Progenitor cell of endocrine pancreas (in vitro differentiated cells): ENCODE measurements at places on chromosomes 5 and 9. TPM values are rescaled to one million over a fixed set of nuclear protein-coding genes. Genes with fewer than 3 reads are reported as not detected.

DNA sequence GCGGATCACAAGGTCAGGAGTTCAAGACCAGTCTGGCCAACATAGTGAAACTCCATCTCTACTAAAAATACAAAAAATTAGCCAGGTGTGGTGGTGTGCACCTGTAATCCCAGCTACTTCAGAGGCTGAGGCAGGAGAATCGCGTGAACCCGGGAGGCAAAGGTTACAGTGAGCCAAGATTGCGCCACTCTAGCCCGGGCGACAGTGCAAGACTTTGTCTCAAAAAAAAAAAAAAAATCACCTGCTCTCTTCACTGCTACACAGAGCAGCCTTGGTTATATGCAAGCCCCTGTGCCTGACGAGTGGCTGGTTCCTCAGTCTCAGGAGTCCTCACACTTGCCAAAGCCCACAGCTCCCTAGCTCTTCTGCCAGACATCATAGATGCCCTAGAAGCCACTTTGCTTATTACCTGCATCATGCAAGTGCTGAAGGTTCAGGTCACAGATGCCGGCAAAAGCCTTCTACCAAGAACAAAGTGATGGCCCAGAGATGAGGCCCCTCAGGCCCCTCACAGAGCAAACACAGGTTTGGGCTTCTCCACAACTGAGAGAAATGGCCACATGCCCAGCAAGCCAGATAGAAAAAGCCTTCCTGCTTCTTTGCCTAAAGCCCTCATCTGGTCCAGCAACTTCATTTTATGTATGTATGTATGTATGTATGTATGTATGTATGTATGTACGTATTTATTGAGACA lies 176.4 kb downstream of the AUH start:
- H3K27me3 ChIP-seq, result no peaks in the 10 kb centered on the region
- H3K4me1 ChIP-seq, result no peaks in the 10 kb centered on the region
- no peak overlapping the region for H3K27ac ChIP-seq
- H3K4me3 ChIP-seq, result no peak overlapping the region
- H3K36me3 ChIP-seq, result no peaks in the 10 kb centered on the region

- DNase-seq, result no peak
- H3K4me3 ChIP-seq, result no peak overlapping the region
- peaks cover 76% of the 10 kb centered on the region for H3K27me3 ChIP-seq
- H3K36me3 ChIP-seq, result no peaks in the 10 kb centered on the region
These were observed 54.8 kb downstream of the SV2C start for GRCh38 chr5:76137887-76138542.

DNA sequence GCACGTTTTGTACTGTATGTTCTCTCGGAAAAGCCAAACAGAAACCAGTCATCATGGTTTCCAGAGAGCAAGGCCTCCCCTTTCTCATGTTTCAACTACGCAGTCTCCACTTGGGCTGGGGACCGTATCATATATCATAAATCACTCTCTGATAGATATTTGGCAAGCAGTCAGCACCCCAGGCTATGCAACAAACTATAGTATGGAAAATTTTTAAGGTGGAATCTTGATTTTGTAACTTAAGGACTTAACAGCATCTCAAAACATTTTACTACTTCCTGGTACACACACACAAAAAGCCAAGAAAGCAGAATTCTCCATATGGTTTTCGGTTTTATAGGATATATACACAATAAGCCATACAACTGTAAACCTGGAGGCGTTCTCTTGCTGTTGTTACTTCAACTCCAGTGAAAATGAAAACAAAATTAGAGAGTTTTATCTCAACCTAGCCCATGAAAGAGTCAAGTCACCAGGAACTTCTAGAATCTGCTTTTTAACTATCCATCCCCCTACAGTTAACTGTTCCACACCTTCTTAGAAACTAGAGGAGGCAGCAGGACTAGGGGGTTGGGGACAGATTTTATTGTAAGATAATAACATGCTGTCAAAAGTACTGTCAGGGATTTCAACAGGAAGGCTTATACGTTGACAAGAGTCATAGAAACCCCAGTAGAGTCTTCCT lies 283.4 kb downstream of the NFIB start:
- H3K36me3 ChIP-seq, result no peaks in the 10 kb centered on the region
- peaks cover 10% of the 10 kb centered on the region for H3K27me3 ChIP-seq
- H3K4me1 ChIP-seq, result peaks cover 3% of the 10 kb centered on the region
- H3K4me3 ChIP-seq, result no peak overlapping the region
- DNase-seq, result no peak

DNA sequence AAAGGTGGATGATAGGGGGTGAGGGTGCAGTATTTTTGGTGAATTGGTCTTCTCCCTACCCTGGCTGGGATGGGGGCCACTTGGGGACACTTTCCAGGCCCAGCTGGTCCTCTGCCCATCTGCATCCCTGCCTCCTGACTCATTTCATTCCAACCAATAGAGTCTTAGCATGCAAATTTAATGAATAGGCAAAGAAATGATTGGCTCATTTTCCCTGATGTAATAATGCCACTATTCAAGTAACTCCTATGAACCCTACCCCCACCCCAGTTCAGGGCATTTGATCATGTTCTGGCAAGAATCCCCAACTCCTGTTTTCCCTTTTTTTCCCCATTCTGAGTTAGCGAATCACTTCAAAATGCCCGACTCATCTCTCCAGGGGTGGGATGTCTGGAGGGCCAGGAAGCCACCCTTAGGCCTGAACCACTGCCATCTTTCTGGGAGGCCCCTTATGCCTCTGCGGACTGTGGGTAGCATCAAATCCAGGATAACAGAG lies 56.7 kb downstream of the PCDH1 start:
- DNase-seq, result no peak
- H3K36me3 ChIP-seq, result no peaks in the 10 kb centered on the region
- H3K27ac ChIP-seq, result no peak overlapping the region
- peaks cover 21% of the 10 kb centered on the region for H3K27me3 ChIP-seq
- peaks cover 7% of the 10 kb centered on the region for H3K4me1 ChIP-seq
- no peak overlapping the region for H3K4me3 ChIP-seq

DNA sequence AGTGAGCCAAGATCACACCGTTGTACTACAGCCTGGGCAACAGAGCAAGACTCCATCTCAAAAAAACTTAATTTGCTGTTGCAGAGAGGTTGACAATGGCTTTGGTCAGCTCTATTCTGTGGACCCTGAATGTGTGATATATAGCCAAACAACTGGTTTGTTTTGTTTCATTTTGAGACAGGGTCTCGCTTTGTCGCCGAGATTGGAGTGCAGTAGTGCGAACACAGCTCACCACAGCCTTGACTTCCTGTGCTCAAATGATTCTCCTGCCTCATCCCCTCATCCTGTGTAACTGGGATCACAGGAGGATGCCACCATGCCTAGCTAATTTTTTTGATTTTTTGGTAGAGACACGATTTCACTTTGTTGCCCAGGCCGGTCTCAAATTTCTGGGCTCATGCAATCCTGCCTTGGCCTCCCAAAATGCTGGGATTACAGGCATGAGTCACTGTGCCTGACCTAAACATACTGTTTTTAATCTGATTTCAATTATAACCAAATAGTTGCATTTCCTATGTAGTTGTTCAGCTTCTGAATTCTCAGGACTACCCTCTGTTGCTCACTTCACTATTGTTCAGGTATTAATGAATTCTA lies 9.8 kb downstream of the RNF183 start:
- H3K36me3 ChIP-seq, result peaks cover 17% of the 10 kb centered on the region
- H3K27me3 ChIP-seq, result no peaks in the 10 kb centered on the region
- no peak overlapping the region for H3K27ac ChIP-seq
- no peaks in the 10 kb centered on the region for H3K4me1 ChIP-seq
- H3K4me3 ChIP-seq, result no peak overlapping the region

- no peak for DNase-seq
- H3K27me3 ChIP-seq, result peaks cover 3% of the 10 kb centered on the region
- no peaks in the 10 kb centered on the region for H3K36me3 ChIP-seq
- H3K4me3 ChIP-seq, result no peak overlapping the region
These were observed 11.4 kb upstream of the LECT2 start for GRCh38 chr5:135966165-135966564.

- H3K4me1 ChIP-seq, result peaks cover 2% of the 10 kb centered on the region
- H3K27ac ChIP-seq, result no peak overlapping the region
- no peak for DNase-seq
These were observed 26.8 kb upstream of the NUDT12 start for GRCh38 chr5:103589357-103589756.

GRCh38 chr5:131265311-131265803 lies 1.5 kb downstream of the CDC42SE2 start:
- no peak for DNase-seq
- H3K27me3 ChIP-seq, result no peaks in the 10 kb centered on the region
- H3K36me3 ChIP-seq, result peaks cover 2% of the 10 kb centered on the region
- peaks cover 13% of the 10 kb centered on the region for H3K4me1 ChIP-seq

DNA sequence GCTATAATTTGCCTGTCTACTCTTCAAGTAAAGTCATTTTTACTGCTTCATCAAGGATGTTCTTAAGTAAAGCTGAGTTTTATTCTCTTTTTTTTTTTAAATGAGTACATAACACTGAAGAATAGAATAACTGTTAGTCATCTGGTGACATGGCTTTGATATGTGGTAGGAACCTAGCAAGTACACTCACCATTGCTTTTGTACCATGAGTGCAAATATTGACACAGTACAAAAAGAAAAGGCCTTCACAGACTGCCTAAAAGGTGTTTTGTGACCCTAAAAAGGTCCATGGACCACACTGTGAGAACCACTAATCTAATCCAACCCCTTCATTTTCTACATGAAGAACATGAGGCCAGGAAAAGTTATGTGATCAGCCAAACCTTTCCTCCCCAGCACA lies 55.0 kb downstream of the ECPAS start:
- peaks cover 37% of the 10 kb centered on the region for H3K36me3 ChIP-seq
- H3K4me3 ChIP-seq, result no peak overlapping the region
- no peaks in the 10 kb centered on the region for H3K27me3 ChIP-seq
- peaks cover 15% of the 10 kb centered on the region for H3K4me1 ChIP-seq
- peak overlapping the region; percentile 66 for H3K27ac ChIP-seq
- DNase-seq, result no peak

The LHX3 gene
- total RNA-seq, result not detected in 2 replicates

The CDC25C gene
- total RNA-seq, result 10.6 and 11.5 TPM in 2 replicates

The HINT1 gene
- 189 and 210 TPM in 2 replicates for total RNA-seq

The ACTBL2 gene
- total RNA-seq, result not detected in 2 replicates
